HAP-1 (cell line): ENCODE measurements at places on chromosomes 5 and 9.

GRCh38 chr5:73419465-73420390 is 28.8 kb downstream of the FOXD1 start:
- DNase-seq = no peak

- no peak for DNase-seq
These were observed 746.3 kb upstream of the RIOK2 start for GRCh38 chr5:97929383-97929782.

DNA sequence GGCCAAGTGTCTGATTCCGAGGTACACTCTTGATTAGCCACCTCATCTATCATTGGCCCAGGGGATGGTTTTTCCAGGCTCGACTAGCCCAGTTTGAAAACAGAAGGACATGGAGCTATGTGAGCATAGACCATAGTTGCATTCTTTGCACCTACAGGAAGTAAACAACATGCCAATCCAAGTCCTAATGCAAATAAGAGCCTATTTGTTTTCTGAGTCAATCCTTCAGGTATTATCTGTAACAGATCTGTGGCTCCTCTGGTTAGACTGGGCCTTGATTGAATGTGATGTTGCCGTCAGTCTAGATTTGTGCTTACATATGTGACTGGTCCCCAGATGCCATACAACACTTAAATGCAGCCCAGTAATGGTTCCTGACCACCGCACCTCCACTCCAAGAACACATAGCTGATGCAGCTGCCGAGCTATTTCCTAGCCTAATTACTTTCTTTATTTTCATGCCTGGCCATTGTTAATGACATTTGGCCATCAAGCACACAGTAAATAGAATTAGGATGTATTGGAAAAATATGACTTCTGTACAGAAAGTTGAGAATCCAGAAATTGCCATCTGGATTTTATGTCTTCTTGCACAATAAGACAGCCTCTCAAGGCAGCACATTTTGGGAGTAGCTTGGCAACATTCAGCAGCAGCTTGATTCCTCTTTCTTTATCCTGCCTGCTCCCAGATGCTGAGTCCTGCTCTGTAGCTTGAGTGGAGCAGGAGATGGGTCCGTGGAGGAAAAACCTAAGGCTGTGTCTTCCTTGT is 29.5 kb upstream of the ARHGAP26 start:
- DNase-seq = no peak

- DNase-seq = no peak
These were observed 98.4 kb downstream of the COX7C start for GRCh38 chr5:86716121-86716520.

DNA sequence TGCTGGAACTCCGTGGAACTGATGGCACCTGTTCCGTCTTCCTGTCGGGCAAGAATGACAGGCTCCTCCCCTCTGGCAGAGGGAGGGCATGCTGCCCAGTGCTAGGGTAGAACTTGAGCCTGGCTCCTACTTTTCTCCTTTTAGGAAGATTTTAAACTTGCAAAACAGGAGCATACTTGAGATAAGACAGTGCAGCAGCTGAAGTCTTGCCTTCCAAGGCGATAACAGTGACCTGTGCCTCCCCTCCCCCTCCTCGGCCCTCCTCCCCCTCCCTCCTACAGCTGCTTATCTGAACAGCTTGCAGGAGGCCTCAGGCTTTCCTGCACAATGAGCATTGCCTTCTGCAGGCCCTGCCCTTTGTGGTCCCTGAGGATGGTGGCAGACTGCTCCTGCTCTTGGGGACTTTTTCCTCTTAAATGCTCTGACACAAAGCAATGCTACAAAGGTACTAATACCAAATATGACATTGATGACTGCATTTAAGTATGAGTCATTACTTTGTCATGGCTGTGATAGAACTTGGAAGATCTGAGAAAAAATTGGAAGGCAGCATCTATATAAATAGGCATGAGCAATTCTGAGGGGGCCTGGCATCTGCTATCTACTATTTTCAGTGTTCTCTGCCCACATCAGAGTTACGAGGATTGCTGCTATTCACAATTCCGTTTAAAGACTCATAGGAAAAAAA is 2.0 kb downstream of the GADD45G start:
- peak; percentile 68 for DNase-seq

GRCh38 chr9:32764139-32764538 is 19.2 kb upstream of the TMEM215 start:
- no peak for DNase-seq

DNA sequence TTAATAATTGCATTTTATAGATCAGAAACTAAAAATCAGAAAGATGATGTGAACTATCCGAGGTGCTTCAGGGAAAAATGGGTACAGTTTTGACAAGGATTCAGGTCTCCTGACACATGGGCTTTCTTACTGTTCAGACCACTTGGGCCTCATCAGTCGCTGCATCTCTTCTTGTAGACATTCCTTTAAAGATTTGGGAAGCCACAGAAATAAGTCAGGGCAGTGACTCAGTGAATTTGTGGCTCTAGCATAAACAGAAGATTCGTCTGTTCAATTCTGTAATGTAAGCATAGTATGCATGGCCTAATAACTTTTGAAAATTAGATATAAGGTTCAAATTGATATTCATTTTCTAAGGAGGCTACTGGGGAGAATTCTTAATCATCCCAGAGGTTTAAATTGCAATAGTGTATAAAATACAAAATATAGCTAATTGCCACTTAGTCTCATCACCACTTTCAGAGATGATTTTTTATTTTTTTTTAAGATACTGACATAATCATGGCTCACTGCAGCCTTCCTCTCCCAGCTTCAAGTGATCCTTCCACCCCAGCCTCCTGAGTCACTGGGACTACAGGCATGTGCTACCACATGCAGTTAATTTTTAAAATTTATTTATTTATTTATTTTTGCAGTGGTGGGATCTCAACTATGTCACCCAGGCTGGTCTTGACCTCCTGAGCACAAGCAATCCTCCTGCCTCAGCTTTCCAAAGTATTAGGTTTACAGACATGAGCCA is 48.9 kb downstream of the RASEF start:
- DNase-seq = no peak

DNA sequence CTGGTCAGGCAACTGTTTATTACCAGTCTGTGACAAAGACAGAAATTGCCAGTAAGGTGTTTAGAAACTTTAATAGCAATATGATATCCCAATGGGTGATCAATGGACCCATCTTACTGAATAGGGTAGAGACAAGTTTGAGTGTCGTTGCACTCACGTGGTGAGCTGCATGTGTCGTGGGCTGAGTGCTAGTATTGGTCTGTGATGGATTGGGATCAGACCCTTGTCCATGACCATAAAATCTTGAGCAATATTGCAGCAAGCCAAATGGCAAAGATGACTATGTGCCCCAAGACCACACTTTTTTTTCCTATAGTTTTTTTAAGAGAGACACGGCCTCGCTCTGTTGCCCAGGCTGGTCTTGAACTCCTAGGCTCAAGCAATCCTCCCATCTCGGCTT is 114.5 kb downstream of the PALM2AKAP2 start:
- no peak for DNase-seq

- no peak for DNase-seq
These were observed 108.5 kb upstream of the TXNDC8 start for GRCh38 chr9:110446171-110446570.

DNA sequence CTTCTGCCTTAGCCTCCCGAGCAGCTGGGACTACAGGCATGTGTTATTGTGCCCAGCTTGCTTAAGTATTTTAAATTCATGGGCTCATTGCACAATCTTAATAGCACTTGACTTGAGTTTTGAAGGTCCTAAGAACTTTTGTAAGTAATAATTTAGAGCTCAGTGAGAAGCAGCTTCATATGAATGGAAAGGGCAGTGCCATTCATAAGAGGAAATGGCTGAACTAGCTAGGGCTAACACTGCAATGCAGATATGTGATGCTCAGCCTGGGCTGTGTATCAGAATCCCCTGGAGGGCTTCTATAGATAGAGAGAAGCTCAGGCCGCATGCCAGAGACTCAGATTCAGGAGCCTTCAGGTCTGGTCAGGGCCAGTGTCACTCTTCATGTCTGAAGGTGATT is 295.5 kb upstream of the DAP start:
- DNase-seq = no peak

- DNase-seq = no peak
These were observed 219.3 kb downstream of the SMARCA2 start for GRCh38 chr9:2234371-2234893.

GRCh38 chr5:107985144-107985543 is 314.4 kb upstream of the EFNA5 start:
- DNase-seq = no peak

DNA sequence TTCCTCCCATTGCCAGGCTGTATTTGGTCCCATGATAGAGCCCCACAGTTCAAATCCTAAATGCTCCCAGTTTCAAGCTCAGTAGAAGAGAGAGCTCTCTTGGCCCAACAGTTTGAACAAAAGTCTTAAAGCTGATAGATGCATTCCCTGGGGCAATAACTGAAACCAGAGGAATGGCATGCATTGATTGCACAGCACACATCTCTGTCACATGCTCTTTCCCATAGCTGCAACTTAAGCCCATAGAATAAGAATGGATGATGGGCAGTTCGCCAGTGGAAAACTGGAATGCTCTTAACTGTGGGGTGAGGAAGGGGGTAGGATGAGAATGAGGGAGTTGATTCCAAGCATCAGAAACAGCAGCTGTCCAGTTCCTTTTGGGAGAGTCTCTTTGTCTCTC is 1942.4 kb upstream of the WWC1 start:
- peak; percentile 95 for DNase-seq

- no peak for DNase-seq
These were observed 27.0 kb downstream of the UTP15 start for GRCh38 chr5:73592551-73592950.

- DNase-seq = no peak
These were observed 229.2 kb upstream of the FAM174A start for GRCh38 chr5:100306000-100306399.

DNA sequence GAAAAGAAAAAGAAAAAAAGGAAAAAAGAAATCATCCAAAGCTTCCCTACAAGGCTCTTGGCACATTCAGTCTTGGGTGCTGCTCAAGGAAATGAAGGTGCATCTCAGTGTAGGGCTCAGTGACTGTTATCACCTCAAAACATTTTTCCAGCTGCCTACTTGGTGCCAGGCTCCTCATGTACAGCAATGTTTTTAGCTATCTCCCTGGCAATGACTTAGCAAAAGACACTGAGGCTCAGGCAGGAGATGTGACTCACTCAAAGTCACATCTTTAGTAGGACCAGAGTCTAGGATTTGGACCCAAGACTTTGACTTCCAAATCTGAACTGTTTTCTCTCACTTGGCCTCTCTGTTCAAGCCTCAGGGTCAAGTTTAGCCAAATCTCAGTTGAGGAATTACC is 264.2 kb downstream of the CRB2 start:
- no peak for DNase-seq

DNA sequence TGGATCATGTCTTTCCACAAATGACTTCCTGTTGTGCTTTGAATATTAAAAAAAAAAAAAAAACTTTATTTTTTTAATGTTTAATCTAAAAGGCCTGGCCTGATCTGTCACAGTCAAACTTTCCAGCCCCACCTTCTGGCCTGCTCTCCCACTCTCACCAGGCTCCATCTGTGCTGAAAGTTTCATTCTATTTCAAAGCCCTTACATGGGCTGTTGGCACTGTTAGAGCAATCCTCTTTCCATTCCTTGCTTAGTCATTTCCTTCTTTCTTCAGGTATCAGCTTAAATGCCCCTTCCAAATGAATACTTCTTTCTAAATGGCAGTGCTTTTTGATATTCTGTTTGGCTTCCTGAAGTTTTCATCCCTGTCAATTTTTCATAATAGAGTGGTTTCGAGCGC is 1104.8 kb upstream of the C9orf72 start:
- DNase-seq = no peak

- no peak for DNase-seq
These were observed 540.3 kb downstream of the GABRG2 start for GRCh38 chr5:162607879-162608278.

- DNase-seq = no peak
These were observed 4.4 kb upstream of the NDUFB6 start for GRCh38 chr9:32577316-32577715.

- peak; percentile 17 for DNase-seq
These were observed 8.0 kb upstream of the PCA3 start for GRCh38 chr9:76756268-76756640.

GRCh38 chr9:91117474-91117891 is 244.2 kb downstream of the AUH start:
- DNase-seq = no peak

GRCh38 chr5:9405196-9405754 is 140.6 kb downstream of the SEMA5A start:
- DNase-seq = no peak

GRCh38 chr5:60540856-60541805 is 158.8 kb downstream of the DEPDC1B start:
- DNase-seq = no peak

GRCh38 chr9:86676396-86676795 is 270.9 kb downstream of the GAS1 start:
- no peak for DNase-seq

DNA sequence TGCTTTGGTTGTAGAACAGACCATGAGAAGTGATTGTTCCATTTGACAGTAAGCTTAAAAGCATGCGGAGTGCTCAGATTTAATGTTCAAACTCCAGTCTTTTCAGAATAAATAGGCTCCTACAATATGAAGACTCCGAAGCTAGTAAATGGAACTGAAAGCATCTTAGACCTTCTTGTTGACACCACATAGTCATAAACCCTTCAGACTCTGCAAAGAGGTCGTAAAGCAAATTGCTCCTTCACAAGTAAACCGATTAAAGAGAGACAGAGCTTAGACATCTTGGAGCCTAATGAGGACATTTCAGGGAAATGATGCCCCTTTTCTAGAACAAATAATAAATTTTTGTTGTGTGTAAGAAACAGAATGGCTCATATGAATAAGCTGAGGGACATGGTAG is 511.0 kb upstream of the RIOK2 start:
- DNase-seq = no peak

- peak; percentile 79 for DNase-seq
These were observed 14.3 kb upstream of the RNF130 start for GRCh38 chr5:180085837-180086236.

DNA sequence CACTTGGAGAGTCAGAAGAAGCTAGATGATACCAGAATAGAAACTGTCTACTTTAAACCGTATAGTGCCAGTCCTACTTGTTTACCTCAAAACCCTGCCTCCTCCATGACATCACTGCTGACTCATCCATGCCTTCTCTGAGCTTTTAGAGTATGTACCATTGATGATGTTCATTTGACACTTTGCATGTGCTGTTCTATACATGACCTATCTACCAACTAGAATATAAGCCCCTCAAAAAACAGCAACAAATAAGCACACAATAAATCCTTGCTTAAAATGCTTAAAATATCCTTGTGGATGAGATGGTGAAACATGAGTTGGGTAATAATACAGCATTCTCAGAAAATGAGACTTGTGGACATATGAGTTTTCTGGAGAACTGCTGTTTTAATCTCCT is 2.6 kb downstream of the CTNNAL1 start:
- no peak for DNase-seq

- DNase-seq = no peak
These were observed 130.1 kb upstream of the SLC44A1 start for GRCh38 chr9:105114318-105114717.
